ENCODE measurements at places on chromosomes 16 and 17. TPM values are rescaled to one million over a fixed set of nuclear protein-coding genes. Genes with fewer than 3 reads are reported as not detected.

Gene SCGB1C2
- not detected for total RNA-seq

Gene KRT222
- 0.37 TPM for total RNA-seq

Gene RFFL
- 58.0 TPM for total RNA-seq

Gene PRR29
- total RNA-seq: 1.2 TPM

Gene ITGB4
- 109 TPM for total RNA-seq

Gene TPSAB1
- total RNA-seq: not detected

Gene TVP23B
- total RNA-seq: 63.8 TPM

Gene ZNF785
- total RNA-seq: not detected

Gene PCGF2
- 59.6 TPM for total RNA-seq

Gene KRTAP3-3
- not detected for total RNA-seq

Gene EPX
- not detected for total RNA-seq

Gene SYT17
- total RNA-seq: 9.7 TPM

Gene NPIPA2
- total RNA-seq: 2.2 TPM

Gene SLC38A8
- not detected for total RNA-seq

Gene RBFOX1
- not detected for total RNA-seq

Gene KRTAP9-4
- total RNA-seq: not detected

Gene CAMTA2
- 34.3 TPM for total RNA-seq

Gene TEKT5
- total RNA-seq: not detected

Gene ASPHD1
- total RNA-seq: 26.3 TPM
